ENCODE measurements at places on chromosomes 1 and 21. TPM values are rescaled to one million over a fixed set of nuclear protein-coding genes. Genes with fewer than 3 reads are reported as not detected.

- DNase-seq, result peak; percentile 96
Observed at GRCh38 chr1:45802343-45803298, 791 bp upstream of the MAST2 start.

GRCh38 chr1:59730759-59731478 is 83.8 kb upstream of the HOOK1 start:
- DNase-seq, result peak; percentile 93

GRCh38 chr1:159960721-159961381 is 6.8 kb upstream of the SLAMF9 start:
- DNase-seq, result peak; percentile 78

- DNase-seq, result no peak
Observed at GRCh38 chr1:152071123-152071522, 17.7 kb downstream of the TCHHL1 start.

GRCh38 chr21:35646606-35647005 is 413.7 kb downstream of the SETD4 start:
- peak; percentile 7 for DNase-seq

DNA sequence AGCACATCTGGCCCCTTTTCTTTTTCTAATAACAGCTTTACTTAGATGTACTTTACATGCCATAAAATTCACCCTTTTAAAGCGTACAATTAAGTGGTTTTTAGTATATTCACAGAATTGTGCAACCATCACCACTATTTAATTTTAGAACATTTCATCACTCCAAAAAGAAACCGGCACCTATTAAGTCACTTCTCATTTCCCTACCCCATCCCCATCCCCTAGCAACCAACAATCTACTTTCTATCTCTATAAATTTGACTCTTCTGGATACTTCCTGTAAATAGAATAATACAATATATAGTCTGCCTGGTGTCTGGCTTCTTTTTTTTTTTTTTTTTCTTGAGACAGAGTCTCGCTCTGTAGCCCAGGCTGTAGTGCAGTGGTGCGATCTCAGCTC is 59.5 kb upstream of the ENAH start:
- DNase-seq, result no peak

GRCh38 chr1:164723296-164723798 is 164.4 kb downstream of the PBX1 start:
- no peak for DNase-seq

GRCh38 chr1:75265792-75266191 is 131.6 kb downstream of the LHX8 start:
- DNase-seq, result peak; percentile 56

DNA sequence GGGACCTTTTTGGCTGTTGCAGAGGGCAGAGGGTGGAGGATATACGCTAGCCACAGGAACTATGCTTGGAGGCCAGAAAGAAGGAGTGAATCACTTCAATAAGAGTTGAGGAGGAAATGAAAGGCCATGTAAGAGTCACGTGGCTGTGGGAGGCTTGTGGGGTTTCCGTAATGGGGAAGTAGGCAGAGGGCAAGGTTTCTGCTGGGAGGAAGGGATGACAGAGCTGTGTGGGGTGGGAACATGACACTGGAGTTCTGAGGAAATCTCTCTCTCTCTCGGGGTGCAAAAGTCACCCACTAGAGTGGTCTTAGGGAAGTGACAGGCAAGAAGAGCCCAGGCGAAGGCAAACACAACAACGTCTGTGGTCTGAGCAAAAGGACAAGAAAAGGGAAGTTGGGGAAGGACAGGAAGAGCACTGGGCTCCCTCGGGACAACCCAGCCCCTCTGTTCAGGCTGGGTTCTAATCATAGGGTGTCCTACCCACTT is 3.9 kb upstream of the CD1C start:
- peak; percentile 63 for DNase-seq

DNA sequence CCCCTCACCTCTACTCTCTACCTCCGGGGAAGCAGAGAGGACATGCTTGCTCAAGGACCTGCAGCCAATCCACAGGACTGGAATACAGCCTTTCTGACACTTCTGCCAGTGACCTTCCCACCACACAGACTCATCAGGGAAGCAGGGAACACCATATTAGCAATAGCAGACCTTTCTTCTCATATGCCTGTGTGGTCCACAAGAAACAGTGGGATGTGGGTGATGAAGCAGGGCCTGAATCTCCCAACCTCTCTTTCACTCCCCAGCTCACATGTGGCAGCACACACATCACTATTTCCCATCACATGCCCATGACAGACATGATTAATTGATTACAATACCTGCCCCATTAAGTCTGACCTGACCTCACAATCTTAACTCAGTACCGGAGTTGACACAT is 695.1 kb downstream of the MATN1 start:
- no peak for DNase-seq

DNA sequence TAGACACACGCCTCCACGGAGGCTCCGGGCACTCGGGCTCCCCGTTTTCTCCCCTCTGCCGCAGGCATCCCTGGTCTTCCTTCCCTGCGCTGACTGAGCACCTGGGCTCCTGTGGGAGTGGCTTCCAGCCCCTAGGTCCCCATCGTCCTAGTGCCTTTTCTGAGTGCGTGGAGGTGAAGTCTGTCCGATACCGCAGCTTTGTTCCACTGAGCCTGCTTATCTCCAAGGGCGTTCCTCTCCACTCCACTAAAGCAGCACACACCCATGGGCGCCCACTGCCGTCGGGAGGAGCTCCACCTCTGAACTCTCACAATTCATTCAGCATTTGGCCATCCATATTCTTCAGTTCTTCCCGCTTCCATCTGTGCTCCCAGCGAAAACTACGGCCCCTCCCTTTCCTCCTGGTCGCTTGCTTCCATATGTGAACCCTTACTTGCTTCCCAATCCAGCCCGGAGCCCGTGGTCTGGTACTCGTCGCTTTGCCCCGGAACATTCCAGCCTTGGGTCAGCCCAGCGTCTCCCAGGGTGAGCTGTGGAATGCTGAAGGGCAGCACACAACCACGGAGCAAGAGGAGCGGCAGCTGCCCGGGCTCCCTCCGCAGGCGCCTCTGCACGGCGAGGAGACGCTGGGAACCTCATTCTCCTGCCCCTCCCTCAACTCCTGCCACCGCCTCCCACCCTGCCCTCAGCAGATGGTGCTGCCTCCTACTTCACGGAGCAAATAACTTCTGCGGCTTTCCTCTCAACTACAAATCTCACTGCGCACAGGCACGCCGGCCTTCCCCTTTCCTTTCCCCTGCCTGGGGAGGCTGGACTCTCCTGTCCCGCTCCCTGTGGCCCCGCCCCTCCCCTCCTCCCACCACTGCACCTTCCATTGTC is 27.5 kb downstream of the ATP8B2 start:
- DNase-seq, result no peak

The USP33 gene
- 48.7 TPM for total RNA-seq

The PEX19 gene
- total RNA-seq, result 26.9 TPM

Data from HT1080 (cell line).